ENCODE measurements at places on chromosomes 1 and 21.

GRCh38 chr1:151294742-151295462 lies 12.8 kb downstream of the ZNF687 start:
- DNase-seq, result no peak

DNA sequence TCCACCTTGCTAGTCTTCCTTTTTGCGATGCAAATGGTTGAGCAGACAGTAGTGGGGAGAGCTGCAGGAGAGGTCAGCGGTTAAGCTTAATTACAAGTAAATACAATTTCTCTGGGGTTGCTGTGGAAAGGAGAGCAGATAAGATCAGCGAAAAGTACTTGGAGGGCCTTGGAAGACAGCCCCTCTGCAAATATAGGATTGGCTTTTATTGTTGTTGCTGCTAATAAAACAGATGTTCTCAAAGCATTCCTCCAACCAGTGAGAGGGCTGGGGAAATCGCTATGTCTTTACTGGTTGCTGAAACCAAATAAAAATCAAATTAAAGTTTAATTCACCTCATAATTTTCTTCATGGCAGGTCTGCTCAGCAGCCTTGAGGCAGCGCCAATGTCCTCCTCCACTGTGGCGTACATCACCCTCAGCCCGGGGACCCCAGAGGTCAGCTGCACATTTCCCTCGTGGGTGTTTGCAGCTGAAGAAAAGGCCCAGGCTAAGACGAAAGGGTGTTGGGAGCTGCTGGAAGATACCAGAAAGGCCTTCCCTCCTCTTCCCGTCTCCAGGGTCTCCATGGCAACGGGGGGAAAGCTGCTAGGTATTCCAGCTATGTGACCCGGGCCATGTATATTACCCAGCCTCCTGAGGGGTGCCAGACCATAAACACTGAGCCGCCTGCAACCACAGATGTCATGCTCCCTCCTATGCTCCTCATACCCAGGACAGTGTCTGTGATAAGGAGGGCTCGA lies 54.6 kb upstream of the POU2F1 start:
- no peak for DNase-seq

DNA sequence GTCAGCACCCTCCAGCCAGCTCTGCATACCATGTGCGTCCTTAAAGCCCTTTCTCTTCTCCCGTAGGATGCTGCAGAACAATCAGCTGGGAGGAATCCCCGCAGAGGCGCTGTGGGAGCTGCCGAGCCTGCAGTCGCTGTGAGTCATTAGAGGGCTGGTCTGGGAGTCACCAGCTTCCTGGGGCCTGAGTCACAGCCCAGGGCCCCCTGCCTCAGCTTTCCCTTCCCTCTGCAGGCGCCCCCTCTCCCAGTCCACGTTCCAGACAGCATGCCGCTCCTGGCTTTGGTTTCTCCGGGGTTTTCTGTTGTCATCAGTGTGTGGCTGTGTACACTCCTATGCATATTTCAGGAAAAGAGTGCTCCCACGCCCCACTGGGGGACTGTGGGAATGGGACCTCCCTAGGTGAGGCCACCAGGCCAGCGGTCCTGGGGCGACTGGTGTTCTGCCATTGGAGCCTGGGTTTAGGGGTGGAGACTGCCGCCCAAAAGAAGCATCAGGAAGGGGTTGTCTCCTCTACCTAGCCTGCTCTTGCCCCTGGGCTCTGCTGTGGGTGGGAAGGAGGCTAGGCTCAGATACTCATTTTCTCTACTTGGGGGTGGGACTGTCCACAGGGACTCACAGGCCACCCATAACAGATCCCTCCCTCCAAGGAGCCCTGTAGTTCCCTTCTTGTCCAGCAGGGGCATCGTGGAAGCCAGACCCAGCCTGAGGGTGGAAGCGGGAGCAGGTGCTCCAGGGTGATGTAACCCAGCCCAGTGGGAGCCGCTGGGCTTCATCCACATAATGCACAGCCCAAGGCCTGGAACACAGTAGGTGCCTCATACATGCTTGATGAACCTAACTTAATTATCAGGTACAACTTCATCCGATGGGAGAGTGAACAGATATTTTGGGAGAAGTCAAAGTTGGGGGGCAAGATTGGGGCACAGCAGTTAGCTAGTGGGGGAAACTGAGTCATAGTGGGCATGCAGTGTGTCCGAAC lies 42.5 kb downstream of the LGR6 start:
- DNase-seq, result peak; percentile 64

- no peak for DNase-seq
These were observed 111.7 kb upstream of the LBR start for GRCh38 chr1:225539575-225539974.

- DNase-seq, result no peak
These were observed 57.1 kb upstream of the C1orf87 start for GRCh38 chr1:60130703-60131102.

- no peak for DNase-seq
These were observed 67.8 kb downstream of the NTMT2 start for GRCh38 chr1:170213596-170213995.

DNA sequence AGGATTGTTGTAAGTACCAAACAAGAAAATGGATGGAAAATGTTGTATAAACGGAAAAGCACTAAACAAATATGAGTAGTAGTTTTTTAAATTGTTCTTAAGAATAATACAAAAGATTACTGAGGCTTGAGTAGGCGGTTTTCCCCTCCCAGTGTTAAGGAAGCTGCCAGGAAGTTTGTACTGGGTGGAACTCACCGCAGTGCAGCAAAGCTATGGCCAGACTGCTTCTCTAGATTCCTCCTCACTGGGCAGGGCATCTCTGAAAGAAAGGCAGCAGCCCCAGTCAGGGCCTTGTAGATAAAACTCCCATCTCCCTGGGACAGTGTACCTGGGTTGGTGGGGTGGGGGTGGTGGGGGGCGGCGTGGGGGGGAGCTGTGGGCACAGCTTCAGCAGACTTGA lies 58.7 kb downstream of the XCL2 start:
- no peak for DNase-seq

- DNase-seq, result no peak
These were observed 329.5 kb downstream of the SIPA1L2 start for GRCh38 chr1:232300466-232300865.

DNA sequence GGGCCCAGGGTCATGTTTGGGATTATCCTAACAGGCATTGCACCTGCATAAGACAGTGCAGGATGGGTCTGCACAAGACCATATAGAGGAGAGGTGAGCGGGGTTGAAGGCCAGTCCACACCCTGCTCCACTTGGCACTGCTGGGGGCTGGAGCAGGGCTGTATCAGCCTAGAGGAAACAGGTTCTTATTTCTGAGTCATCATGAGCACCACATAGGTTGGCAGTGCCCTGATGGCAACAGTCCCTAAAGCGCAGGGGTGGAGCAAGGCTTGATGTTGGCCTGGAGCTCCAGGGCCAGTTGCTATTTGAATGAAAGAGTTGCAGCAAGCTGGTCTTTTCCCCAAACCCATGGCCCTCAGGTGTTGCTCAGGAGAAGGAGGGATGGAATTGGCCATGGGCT lies 29.8 kb upstream of the BMP8B start:
- no peak for DNase-seq

DNA sequence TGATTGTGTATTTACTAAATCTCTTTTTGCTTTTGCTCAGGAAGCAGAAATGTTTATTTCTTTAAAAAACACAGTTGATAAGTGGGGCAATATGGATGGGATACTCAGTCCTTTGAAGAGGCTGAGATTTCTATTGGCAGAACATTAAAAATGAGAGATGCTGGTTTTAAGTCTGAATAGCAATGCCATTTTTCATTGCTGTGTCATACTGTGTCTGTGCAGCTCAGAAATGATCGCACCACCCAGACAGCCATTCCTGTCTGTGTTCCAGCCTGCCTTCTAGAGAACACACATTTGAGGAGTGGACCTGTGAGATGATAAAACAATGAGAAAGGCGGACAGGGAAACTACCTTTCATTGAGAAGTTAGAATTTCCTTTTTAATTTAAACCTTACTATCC lies 231.2 kb upstream of the USP24 start:
- DNase-seq, result no peak

- DNase-seq, result no peak
These were observed 353.8 kb upstream of the PLXNA2 start for GRCh38 chr1:208598021-208598420.

DNA sequence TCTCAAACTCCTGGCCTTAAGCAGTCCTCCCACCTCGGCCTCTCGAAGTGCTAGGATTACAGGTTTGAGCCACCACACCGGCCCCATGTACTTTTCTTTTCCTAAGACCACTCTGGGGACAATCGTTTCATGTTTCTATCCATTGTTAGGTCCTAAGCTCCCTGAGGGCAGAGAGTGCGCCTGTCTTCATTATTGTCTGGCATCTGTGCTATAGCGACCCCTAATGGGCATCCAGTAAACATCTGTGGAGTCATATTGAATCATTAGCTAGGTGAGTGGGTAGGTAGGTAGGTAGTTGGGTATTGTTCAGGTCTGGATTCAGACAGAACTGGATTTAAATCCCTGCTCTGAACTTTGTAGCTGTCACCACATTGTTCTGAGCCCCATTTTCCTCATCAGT lies 66.1 kb downstream of the TMEM53 start:
- no peak for DNase-seq

DNA sequence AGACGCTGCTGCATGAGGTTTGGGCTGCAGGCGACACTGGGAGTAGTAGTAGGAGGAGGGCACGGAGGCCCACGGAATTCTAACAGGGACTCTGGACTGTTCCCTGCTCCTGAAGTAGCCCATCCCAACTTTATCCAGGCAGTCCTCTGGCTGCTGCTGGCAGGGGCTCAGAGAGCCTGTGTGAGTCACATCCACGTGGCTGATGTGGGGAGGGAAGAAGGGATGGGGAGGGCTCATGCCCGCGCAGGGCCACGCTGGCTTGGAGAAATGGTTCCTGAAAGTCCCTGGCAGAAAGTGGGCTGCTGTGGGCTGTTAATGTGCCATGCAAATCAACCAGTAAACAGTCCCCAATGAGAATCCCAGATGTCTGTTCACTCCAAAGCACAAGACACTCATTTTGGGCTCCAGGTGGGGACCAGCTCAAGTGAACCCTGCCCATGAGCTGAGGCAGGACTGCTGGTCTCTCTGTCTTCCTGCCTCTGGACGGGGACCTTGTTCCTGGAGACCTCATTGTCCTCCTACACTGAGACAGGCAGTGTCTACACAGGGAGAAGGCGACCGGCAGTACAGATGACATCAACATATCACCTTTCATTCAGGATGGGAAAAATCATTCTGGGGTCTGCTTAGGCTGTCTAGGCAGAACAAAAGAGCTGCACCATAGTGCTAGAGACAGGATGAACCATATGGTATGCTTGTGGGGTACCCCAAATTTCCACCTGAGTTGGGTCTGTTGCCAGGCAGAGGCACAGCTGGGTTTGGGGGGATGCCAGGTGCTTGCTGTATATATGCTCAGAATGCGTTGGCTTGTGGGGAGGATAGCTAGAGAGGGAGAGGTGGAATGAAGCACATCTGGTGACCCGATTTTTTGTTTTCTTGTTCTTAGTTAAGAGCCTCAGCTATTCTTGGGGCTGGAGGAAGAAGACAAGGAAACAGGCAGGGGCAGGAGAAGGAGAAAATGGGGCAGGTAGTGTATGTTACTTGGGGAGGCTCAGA lies 57.9 kb upstream of the FMOD start:
- no peak for DNase-seq

- DNase-seq, result no peak
These were observed 9.4 kb downstream of the KIRREL1 start for GRCh38 chr1:158002631-158003405.

GRCh38 chr1:75341537-75341936 lies 207.3 kb downstream of the LHX8 start:
- DNase-seq, result no peak

- no peak for DNase-seq
These were observed 20.0 kb downstream of the USP25 start for GRCh38 chr21:15749861-15750159.

DNA sequence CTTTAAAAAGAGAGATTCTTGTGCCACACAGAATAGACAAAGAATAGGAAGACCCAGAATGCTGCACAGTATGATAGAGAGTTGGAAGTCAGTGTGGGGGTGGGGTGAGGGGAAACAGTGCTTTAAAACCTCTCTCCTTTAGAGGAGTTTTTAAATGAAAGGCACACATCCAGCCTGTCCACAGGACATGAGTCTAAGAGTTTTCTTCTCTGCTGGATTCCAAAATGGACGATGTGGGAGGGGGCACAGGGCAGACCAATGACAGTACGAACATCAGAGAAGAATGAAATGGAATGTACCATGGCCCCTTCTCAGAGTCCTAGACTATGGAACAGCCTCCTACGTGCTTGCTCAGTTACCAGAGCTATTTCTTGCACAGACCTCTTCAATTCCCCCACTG lies 458.2 kb upstream of the DAB1 start:
- no peak for DNase-seq

GRCh38 chr1:192610112-192610889 lies 25.6 kb upstream of the RGS13 start:
- DNase-seq, result no peak

DNA sequence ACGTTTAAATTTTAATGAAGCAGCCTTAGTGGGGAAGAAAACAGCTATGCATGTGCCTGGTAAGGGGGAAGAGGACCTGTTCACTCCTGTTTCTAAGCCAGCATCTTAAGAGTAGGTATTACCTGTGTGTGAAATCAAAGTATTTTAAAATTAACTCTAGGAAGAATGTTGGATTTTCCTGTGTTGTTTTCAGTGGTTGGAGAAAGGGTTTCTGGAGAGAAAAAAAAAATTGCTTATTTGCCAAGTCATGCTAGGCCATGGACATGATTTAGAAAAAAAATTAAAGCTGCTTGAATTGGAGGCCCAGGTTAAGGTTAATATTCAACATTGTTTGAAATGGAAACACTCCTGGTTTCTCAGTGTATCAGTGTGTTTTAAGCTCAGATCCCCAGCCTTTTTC lies 42.9 kb upstream of the DNAJC6 start:
- no peak for DNase-seq

GRCh38 chr1:229570891-229571516 lies 12.5 kb upstream of the ABCB10 start:
- DNase-seq, result no peak

- DNase-seq, result no peak
These were observed 16.6 kb downstream of the SLC1A7 start for GRCh38 chr1:53125623-53126360.

DNA sequence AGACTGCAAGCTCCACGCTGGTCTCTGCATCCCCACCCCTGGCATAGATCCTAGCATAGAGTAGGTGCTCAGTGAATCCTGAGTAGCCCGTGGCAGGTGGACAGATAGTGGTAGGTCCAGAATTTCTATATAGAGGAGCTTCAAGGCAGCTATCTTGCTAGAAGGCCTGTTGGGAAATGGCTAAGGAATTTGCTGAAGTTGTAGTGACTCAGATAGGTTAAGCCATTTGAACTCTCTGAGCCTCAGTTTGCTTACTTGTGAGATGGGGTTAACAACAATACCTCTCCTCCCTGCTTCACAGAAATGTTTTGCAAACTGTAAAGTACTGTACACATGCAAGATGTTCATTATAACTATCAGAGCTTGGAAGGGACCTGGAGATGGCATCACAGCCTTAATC lies 23.4 kb upstream of the EPHB2 start:
- no peak for DNase-seq
